Adrenal gland (tissue), 19 donors: ENCODE measurements at places on chromosomes 1 and 21.

GRCh38 chr1:42788021-42788420 is 3.2 kb downstream of the TMEM269 start:
- no peak overlapping the region for H3K4me3 ChIP-seq
- DNase-seq, result no peak
- no peaks in the 10 kb centered on the region for H3K36me3 ChIP-seq

GRCh38 chr1:193592317-193592716 is 405.9 kb upstream of the B3GALT2 start:
- no peak for DNase-seq
- H3K27ac ChIP-seq, result no peak overlapping the region
- H3K4me1 ChIP-seq, result peaks cover 7% of the 10 kb centered on the region

GRCh38 chr1:24727501-24728216 is 17.6 kb upstream of the CLIC4 start:
- peak; percentile 41 for DNase-seq
- H3K27me3 ChIP-seq, result no peaks in the 10 kb centered on the region
- H3K27ac ChIP-seq, result peak overlapping the region; percentile 86
- H3K4me3 ChIP-seq, result no peak overlapping the region
- H3K36me3 ChIP-seq, result no peaks in the 10 kb centered on the region

GRCh38 chr1:147287133-147287865 is 44.8 kb downstream of the CHD1L start:
- H3K36me3 ChIP-seq, result peaks cover 44% of the 10 kb centered on the region
- no peaks in the 10 kb centered on the region for H3K4me1 ChIP-seq
- no peak for DNase-seq
- no peak overlapping the region for H3K4me3 ChIP-seq
- no peaks in the 10 kb centered on the region for H3K27me3 ChIP-seq

DNA sequence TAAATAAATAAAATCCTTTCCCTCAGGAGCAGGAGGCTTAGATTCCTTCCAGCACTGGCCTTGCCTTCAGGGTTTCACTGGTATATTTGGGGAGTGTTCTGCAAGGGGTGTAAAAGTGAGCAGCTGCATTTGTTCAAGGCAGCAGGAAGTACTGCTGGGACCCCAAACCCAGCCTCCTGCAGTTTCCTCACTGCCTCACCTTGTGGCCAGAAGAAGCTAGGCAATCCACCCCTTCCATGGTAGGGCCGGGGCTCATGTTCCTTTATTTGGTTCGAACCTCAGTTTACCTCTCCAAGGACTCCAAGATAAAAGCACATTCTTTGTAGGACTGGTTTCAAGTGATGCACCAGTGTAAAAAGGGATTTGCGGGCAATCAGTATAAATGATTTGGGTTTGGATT is 21.0 kb upstream of the CFAP126 start:
- H3K4me1 ChIP-seq, result peaks cover 10% of the 10 kb centered on the region
